Dermis lymphatic vessel endothelial cell (primary cell): ENCODE measurements at places on chromosomes 13 and 19. TPM values are rescaled to one million over a fixed set of nuclear protein-coding genes. Genes with fewer than 3 reads are reported as not detected.

The LGI4 gene
- total RNA-seq: not detected in 2 replicates

The PRR22 gene
- total RNA-seq: 0.26 and 0.33 TPM in 2 replicates

The ZGLP1 gene
- total RNA-seq: 0.11 and 0.26 TPM in 2 replicates

The TSHZ3 gene
- total RNA-seq: 0.43 and 0.95 TPM in 2 replicates

The CLEC4G gene
- total RNA-seq: under 0.01 and 0.76 TPM in 2 replicates

The ICAM1 gene
- total RNA-seq: 2.1 and 4.4 TPM in 2 replicates

The CLDN10 gene
- 0.22 TPM in 1 of 2 replicates, not detected in the other for total RNA-seq

The WASF3 gene
- total RNA-seq: 27.0 and 32.4 TPM in 2 replicates
